Ascending aorta (tissue), 2 donors: ENCODE measurements at places on chromosomes 2 and 18. TPM values are rescaled to one million over a fixed set of nuclear protein-coding genes. Genes with fewer than 3 reads are reported as not detected.

DNA sequence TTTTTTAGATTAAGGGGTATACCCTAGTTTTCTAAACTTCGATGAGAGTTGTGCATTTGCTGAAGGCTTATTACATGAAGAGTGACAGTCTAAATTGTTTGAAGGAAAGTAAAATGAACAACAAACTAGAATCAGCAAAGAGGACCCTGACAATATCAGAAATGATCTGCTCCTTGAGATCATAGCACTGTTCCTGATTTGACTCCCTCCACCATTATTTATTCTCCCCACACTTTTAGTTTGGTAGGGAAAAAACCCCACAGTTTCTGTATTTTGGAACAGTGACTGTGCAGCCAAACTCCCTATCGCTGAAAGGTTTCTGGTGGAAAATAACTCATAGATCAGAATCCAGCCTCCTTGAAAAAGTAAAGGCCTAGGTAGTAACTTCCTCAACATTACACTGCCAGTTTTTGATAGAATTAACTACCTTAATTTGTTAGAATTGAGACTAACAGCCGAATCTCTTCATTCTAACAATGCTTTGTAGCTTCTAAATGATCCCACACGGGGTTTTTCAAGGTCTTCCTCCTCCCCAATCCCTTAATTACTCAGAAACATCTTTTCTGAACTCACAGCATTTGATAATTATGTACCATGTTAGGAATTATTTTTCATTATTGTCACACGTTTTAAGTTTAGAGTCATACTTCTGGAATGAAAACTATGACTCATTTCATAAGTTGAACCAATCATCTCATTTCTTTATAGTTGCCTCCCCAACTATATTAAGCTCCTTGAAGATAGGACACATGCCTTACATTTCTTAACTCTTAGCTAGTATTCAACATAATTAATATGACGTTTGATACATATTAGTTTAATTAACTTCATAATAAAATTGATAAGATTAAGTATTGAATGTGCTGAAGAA, 2.9 kb downstream of the MYL12A start:
- peaks cover 32% of the 10 kb centered on the region for H3K4me1 ChIP-seq
- H3K27me3 ChIP-seq: no peaks in the 10 kb centered on the region
- H3K27ac ChIP-seq: peak overlapping the region; percentile 100
- H3K4me3 ChIP-seq: peak overlapping the region; percentile 92

The APOB gene
- total RNA-seq: 8.5 TPM

The MALL gene
- total RNA-seq: 38.5 TPM

The GNAL gene
- 5.9 TPM for total RNA-seq

GRCh38 chr2:235669269-235669831, 175.5 kb downstream of the AGAP1 start:
- H3K27me3 ChIP-seq: no peaks in the 10 kb centered on the region
- peak overlapping the region; percentile 68 for H3K4me3 ChIP-seq
- peaks cover 10% of the 10 kb centered on the region for H3K4me1 ChIP-seq

- no peaks in the 10 kb centered on the region for H3K4me1 ChIP-seq
- H3K36me3 ChIP-seq: no peaks in the 10 kb centered on the region
- H3K4me3 ChIP-seq: no peak overlapping the region
- peak; percentile 79 for DNase-seq
These were observed 43.9 kb upstream of the RAB11FIP5 start for GRCh38 chr2:73156539-73157124.

The TMEM185B gene
- 31.8 TPM for total RNA-seq

The LYG2 gene
- total RNA-seq: not detected

GRCh38 chr2:199339891-199340605, 117.7 kb downstream of the SATB2 start:
- no peaks in the 10 kb centered on the region for H3K27me3 ChIP-seq
- no peak for DNase-seq
- H3K4me1 ChIP-seq: no peaks in the 10 kb centered on the region
- no peak overlapping the region for H3K4me3 ChIP-seq
- H3K27ac ChIP-seq: no peak overlapping the region
- no peaks in the 10 kb centered on the region for H3K36me3 ChIP-seq

GRCh38 chr2:144553379-144553778, 33.5 kb upstream of the ZEB2 start:
- no peak overlapping the region for H3K4me3 ChIP-seq
- no peaks in the 10 kb centered on the region for H3K27me3 ChIP-seq
- H3K4me1 ChIP-seq: no peaks in the 10 kb centered on the region
- DNase-seq: no peak
- no peak overlapping the region for H3K27ac ChIP-seq

The LIMS3 gene
- total RNA-seq: 21.9 TPM

- H3K27ac ChIP-seq: no peak overlapping the region
- no peak overlapping the region for H3K4me3 ChIP-seq
- H3K27me3 ChIP-seq: no peaks in the 10 kb centered on the region
- no peaks in the 10 kb centered on the region for H3K4me1 ChIP-seq
These were observed 1049.0 kb downstream of the TSN start for GRCh38 chr2:122804494-122804893.

DNA sequence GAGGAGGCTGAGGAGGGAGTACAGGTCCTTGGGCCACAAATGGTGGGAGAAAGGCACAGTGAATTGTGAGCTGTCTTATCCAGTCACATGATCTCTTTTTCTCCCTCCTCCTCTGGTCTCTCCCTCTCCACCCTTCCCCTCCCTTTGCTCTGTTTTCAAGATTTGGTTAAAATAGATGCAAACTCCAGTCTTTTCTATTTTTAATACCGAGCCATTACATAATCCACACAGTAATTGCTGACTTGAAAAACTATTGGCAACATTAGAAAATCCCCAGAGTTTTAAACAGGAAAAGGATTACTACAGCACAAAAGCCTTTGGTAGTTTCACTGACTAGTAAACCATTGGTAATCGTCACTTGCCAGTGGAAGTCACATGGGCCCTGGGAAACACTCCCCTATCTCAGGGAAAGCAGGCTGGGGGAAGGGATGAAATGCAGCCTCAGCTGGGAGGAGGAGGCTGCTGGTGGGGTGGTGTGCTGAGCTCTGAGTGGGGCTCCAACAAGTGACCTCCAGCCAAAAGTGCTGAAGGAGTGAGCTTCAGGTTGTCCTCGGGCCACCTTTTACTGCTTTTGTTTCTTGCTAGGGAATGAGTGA, 57.4 kb upstream of the PCBP1 start:
- H3K27me3 ChIP-seq: no peaks in the 10 kb centered on the region
- peak overlapping the region; percentile 89 for H3K27ac ChIP-seq
- DNase-seq: peak; percentile 90
- no peaks in the 10 kb centered on the region for H3K4me1 ChIP-seq
- H3K4me3 ChIP-seq: no peak overlapping the region

- no peaks in the 10 kb centered on the region for H3K27me3 ChIP-seq
- H3K4me1 ChIP-seq: peaks cover 18% of the 10 kb centered on the region
- no peaks in the 10 kb centered on the region for H3K36me3 ChIP-seq
- no peak overlapping the region for H3K4me3 ChIP-seq
These were observed 29.6 kb upstream of the PXDN start for GRCh38 chr2:1773883-1774282.

- H3K27me3 ChIP-seq: no peaks in the 10 kb centered on the region
- no peak for DNase-seq
- no peaks in the 10 kb centered on the region for H3K4me1 ChIP-seq
- H3K4me3 ChIP-seq: no peak overlapping the region
- no peak overlapping the region for H3K27ac ChIP-seq
These were observed 120.3 kb upstream of the CAPN13 start for GRCh38 chr2:30927465-30928075.

DNA sequence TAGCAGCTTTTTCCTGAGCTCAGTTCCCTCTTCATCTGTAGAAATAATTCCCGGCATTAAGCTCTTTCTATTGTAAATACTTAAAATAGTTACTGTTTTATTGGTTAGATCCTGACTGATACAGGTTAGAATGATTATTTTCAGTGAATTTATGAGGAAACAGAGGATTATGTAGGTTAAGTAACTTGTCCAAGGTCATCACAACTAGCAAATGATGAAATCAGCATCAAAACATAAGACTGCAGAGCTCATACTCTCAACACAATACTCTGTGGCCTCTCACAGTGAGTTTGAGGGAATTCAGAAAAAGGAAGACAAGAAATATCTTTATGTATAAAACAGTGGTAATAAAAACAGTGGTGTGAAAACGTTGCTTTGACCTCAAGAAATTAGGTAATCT, 113.2 kb upstream of the DLX2 start:
- no peak for DNase-seq
- no peaks in the 10 kb centered on the region for H3K4me1 ChIP-seq
- no peaks in the 10 kb centered on the region for H3K27me3 ChIP-seq
- H3K36me3 ChIP-seq: no peaks in the 10 kb centered on the region
- no peak overlapping the region for H3K4me3 ChIP-seq

The CNPPD1 gene
- 49.4 TPM for total RNA-seq

The PPM1B gene
- total RNA-seq: 27.9 TPM

DNA sequence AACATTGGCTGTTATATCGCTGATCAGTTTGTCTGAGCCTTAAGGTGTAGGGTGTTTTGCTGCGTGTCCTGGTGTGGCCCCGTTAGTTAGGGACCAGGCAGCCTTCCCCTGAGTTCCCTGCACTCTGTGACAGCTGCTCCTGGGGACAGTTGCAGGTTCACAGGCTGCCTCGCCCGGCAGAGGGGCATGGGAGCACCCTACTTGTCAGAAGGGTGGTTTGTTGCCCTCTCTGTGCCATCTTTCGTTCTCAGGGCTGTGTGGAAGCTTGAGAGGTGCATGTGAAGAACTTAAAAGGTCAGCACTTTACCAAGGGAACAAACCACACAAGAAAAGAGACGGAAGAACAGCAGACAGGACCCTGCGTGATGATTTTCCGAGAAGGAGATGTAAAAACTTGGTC, 159.6 kb downstream of the LDLRAD4 start:
- DNase-seq: no peak
- peak overlapping the region; percentile 66 for H3K27ac ChIP-seq
- H3K4me1 ChIP-seq: peaks cover 54% of the 10 kb centered on the region
- no peaks in the 10 kb centered on the region for H3K36me3 ChIP-seq
- no peaks in the 10 kb centered on the region for H3K27me3 ChIP-seq

GRCh38 chr2:239381709-239382134, 19.1 kb downstream of the HDAC4 start:
- no peak overlapping the region for H3K4me3 ChIP-seq
- no peak for DNase-seq
- peaks cover 10% of the 10 kb centered on the region for H3K36me3 ChIP-seq
- H3K27ac ChIP-seq: no peak overlapping the region
- H3K4me1 ChIP-seq: peaks cover 2% of the 10 kb centered on the region

- no peak overlapping the region for H3K4me3 ChIP-seq
- DNase-seq: no peak
- H3K27me3 ChIP-seq: no peaks in the 10 kb centered on the region
- H3K4me1 ChIP-seq: no peaks in the 10 kb centered on the region
- H3K27ac ChIP-seq: peak overlapping the region; percentile 50
These were observed 94.3 kb upstream of the ITGB6 start for GRCh38 chr2:160294339-160294803.

GRCh38 chr2:137675584-137676327, 288.5 kb upstream of the HNMT start:
- no peak overlapping the region for H3K27ac ChIP-seq
- no peak overlapping the region for H3K4me3 ChIP-seq
- H3K4me1 ChIP-seq: no peaks in the 10 kb centered on the region
- H3K27me3 ChIP-seq: no peaks in the 10 kb centered on the region
- DNase-seq: no peak

The ALPG gene
- total RNA-seq: not detected

The SLC19A3 gene
- 16.5 TPM for total RNA-seq

DNA sequence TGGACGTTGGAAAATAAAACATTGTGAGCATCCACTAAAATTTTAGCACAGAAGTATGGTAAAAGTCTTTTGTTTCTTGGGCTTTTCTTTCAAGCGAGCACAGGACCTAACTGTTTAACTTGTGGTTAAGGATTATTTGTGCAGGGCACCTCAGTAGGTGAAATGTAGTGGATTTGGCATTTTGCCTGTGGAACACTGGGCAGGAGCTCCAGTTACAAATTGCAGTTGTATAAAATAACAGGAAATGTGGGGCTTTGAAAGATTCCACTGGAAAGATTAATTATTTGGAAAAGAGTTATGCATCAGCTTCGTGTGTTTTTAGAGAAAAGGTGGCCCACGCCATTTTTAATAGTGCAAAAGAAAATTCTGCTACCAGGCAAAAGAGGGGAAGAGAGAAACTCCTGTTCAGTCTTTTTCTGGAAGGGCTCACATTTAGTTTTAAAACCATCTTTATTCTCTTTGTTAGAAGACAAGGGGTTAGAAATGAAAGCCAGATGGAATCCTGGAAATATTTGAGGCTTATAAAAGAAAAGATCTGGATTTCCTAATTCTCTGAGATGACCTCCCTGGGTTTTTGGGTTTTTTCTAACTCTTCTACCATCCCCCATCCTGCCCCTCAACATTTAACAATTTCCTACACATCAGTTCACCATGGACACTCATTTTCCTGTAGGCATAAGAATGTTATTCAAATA, 144.3 kb upstream of the SERTAD2 start:
- H3K4me1 ChIP-seq: no peaks in the 10 kb centered on the region
- H3K27me3 ChIP-seq: no peaks in the 10 kb centered on the region

The KIAA2012 gene
- total RNA-seq: 0.11 TPM

- no peak overlapping the region for H3K27ac ChIP-seq
- H3K4me3 ChIP-seq: no peak overlapping the region
- DNase-seq: no peak
- H3K36me3 ChIP-seq: no peaks in the 10 kb centered on the region
- no peaks in the 10 kb centered on the region for H3K4me1 ChIP-seq
- no peaks in the 10 kb centered on the region for H3K27me3 ChIP-seq
These were observed 104.4 kb upstream of the SALL3 start for GRCh38 chr18:78875016-78875777.

The DES gene
- total RNA-seq: 182 TPM

DNA sequence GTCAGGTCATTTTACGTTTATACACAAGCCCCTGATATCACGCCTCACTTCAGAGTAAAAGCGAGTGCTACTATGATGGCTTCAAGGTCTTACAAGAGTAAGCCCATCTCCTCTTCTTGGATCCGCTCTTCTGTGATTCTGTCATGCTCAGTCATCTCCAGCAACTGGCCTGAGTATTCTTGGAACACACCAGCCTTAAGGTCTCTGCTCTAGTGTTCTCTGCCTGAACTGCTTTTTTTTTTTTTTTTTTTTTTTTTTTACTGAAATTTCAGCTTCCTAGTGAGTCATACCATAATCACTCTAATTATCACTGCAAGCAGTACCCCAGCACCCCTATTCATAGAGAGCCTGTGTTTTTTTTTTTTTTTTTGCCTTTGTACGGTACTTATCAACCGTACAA, 1228.9 kb downstream of the CNTNAP5 start:
- no peak overlapping the region for H3K4me3 ChIP-seq
- no peaks in the 10 kb centered on the region for H3K36me3 ChIP-seq
- no peak overlapping the region for H3K27ac ChIP-seq
- H3K4me1 ChIP-seq: no peaks in the 10 kb centered on the region

GRCh38 chr2:84116143-84116542, 342.9 kb downstream of the SUCLG1 start:
- no peak overlapping the region for H3K4me3 ChIP-seq
- no peak for DNase-seq
- H3K27ac ChIP-seq: no peak overlapping the region
- H3K27me3 ChIP-seq: no peaks in the 10 kb centered on the region
- no peaks in the 10 kb centered on the region for H3K4me1 ChIP-seq
- no peaks in the 10 kb centered on the region for H3K36me3 ChIP-seq
